HFFc6 (cell line): ENCODE measurements at places on chromosomes 13 and 19.
A peak's percentile ranks its signal among the peaks of the same experiment; 100 is the strongest.

DNA sequence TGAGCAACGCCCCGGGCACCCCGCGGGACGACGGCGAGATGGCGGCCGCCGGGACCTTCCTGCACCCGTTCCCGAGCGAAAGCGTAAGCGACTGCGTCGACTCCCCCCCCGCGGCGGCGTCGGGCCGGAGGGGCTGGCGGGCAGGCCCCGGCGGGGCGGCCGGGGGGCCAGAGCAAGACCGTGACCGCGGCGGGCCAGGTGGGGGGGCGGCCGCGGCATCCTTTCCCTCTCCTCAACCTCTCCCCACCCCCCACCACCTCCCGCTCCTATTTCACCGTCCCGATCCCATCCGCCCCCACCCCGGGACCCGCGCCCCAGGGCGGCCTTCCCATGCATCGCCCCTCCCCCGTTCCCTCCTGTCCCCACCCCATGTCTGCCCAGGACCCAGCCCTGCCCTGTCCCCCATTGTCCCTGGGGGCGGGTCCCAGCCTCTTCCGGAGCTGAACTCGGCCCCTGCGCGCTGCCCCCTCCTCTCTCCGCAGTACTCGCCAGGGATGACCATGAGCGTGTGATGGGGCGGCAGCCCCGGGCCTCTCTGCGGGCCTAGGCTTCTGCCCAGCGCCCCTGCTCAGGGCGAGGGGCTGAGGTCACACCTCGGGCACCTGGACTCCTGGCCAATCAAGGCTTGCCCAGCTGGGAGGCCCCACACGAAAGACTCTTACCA, 4.1 kb downstream of the ISYNA1 start:
- DNase-seq, result no peak

- DNase-seq, result no peak
Measured at GRCh38 chr13:99585609-99586008, 84.3 kb downstream of the TM9SF2 start.

- no peak for DNase-seq
Measured at GRCh38 chr13:109412283-109412901, 374.0 kb downstream of the IRS2 start.

GRCh38 chr19:13906521-13906904, 512 bp downstream of the CC2D1A start:
- no peak for DNase-seq

DNA sequence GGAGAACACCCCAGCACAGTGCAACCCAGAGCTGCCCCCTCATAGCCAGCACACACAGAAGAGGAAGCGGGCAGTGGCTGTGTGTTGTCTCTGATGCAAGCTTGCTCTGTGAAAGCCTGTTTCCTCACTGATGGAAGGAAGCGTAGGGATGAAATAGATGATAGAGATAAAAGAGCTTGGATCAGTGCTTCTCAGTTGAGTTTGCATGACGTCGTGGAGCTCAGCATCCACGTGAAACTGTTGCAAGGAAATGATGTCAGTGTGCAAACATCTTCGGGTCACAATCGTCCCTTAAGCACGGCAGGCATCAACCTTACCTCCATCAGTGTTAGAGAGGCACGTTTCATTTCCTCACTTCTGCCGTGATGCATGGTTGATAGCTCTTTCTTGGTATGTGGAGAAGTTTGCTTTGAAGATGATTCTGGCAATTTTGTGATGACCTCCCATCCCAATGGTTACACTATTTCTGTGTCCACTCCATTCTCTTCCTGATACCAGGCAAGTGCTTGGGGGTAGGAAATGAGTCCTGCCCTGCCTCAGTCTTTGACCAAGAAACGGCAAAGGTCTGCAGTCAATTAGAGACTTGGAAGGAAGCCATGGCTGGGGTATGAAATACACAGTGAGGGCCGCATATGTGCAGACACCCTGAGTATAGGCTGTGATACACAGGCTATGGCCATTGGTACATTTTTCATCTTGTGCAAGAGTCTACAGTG, 183.0 kb downstream of the ZNF536 start:
- no peak for DNase-seq

DNA sequence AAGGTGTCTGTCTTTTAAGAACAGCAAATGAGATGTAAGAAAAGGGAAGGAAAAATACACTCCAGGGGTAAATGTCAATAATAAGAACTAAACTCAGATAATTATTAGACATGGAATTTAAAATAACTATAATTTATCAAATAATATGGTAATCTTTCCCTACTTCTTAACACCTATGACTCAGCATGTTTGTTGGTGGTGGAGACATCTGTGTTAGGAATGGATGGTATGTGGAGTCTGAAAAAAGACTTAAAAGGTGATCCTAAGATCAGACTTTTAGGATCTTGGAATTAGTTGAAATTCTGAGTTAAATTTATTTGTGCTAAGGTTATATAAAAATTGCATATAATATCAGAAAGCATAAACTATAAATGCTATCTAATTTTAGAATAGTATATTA, 915.1 kb downstream of the SLITRK5 start:
- DNase-seq, result no peak

DNA sequence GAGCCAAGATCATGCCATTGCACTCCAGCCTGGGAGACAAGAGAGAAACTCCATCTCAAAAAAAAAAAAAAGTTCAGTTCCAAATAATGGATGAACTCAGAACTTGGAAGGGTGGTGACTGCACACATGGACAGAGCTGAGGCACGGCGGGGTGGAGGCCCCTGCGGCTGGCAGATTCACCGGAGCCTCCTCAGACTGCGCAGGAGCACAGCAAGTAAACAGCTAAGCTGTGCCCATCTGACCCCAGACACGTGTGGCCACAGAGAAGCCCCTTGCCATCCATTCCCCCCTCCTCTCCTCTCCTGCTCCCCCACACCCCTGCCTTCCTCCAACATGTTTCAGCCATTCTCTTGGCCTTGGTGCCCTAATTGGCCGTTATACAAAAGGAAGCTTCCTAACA, 15.6 kb upstream of the PROZ start:
- DNase-seq, result no peak

- DNase-seq, result peak; percentile 76
Measured at GRCh38 chr13:19586904-19587634, 25.7 kb upstream of the TPTE2 start.

GRCh38 chr13:27276188-27276587, 5.6 kb downstream of the RASL11A start:
- no peak for DNase-seq

DNA sequence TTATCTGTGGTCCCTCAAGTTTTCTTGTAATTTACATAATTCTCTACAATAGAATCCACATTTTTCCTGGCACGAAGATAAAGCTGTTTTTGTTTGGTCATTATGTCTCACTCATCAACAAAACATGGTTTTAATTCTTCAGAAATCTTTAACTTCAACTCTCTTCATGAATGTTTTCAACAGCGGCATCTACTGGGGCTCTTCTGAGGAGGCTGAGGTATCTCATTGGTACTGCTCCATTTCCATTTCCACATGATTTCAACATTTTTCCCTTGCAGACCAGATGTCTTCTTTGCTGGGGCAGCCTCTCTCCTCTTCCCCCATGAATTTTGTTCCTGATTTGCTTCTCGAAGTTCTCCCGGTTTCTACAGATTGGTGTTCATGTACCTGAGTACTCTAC, 5.8 kb upstream of the KBTBD7 start:
- DNase-seq, result no peak

GRCh38 chr13:81153478-81153877, 812.6 kb upstream of the SPRY2 start:
- no peak for DNase-seq

GRCh38 chr19:55160986-55161365, 3.4 kb upstream of the TNNI3 start:
- DNase-seq, result no peak

DNA sequence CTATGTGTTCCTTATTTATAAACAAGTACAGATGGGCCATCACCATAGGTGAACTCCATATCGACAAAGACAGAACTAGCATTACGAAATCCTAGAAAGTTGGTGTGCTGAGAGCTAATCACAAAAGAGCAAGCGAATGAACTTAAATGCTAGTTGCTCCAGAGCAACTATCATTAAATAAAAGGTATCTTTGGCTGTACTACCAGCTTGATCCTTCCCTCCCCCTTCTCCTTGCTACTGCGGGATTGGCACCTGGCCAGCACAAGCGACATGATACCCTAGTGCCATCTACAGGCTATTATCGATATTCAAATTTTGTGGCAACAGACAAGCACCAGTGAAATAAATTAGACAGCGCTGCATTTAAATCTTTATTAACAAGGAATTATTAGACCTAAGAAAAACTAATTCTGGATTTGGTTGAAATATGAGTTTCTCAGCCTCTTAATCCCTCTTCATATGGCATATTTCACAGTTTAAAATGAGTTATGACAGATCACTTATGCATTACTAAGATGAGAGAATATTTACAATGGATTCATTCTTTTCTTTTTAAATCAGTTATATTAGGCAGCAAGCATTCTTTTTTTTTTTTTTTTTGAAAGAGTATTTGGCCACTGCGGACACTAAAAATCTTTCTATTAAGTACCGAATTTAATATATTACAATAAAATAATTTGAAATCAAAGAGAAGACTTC, 5.8 kb downstream of the PCDH9 start:
- peak; percentile 68 for DNase-seq
